ENCODE measurements at places on chromosomes 11 and 22.

GRCh38 chr11:1772270-1773130 lies 8.8 kb upstream of the CTSD start:
- DNase-seq: peak; percentile 96

DNA sequence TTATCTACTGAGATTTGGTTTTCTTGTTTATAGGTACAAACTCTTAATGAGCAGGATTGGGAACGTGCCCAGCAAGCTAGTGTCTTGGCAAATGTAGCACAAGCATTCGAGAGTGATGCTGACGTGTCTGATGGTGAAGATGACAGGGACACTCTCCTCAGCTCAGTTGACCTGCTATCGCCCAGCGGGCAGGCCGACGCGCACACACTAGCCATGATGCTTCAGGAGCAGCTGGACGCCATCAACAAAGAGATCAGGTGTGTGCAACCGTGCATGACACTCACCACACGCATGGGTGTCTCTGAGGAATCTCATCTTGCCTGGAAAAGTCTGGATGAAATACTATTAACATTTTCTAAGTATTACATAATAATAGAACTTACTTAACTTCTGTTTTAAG lies 54.7 kb upstream of the CTTN start:
- DNase-seq: no peak

DNA sequence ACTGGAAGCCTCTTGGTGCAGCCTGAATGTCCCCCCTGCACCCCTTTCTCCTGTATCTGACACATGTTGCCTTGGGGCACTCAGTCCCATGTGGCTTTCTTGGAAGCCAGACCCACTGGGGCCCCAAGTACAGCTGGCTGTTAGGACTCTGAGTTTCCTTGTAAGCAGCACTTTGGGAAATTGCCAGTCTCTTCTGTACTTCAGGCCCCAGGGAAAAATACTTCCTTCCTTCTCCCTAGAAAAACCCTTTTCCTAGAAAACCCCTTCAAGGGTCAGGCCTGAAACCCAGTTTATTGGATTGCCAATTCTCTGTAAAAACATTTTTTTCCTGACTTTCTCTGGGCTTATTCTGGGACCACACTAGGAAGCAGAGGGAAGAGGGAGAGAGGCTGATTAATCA lies 360.3 kb downstream of the TENM4 start:
- no peak for DNase-seq

DNA sequence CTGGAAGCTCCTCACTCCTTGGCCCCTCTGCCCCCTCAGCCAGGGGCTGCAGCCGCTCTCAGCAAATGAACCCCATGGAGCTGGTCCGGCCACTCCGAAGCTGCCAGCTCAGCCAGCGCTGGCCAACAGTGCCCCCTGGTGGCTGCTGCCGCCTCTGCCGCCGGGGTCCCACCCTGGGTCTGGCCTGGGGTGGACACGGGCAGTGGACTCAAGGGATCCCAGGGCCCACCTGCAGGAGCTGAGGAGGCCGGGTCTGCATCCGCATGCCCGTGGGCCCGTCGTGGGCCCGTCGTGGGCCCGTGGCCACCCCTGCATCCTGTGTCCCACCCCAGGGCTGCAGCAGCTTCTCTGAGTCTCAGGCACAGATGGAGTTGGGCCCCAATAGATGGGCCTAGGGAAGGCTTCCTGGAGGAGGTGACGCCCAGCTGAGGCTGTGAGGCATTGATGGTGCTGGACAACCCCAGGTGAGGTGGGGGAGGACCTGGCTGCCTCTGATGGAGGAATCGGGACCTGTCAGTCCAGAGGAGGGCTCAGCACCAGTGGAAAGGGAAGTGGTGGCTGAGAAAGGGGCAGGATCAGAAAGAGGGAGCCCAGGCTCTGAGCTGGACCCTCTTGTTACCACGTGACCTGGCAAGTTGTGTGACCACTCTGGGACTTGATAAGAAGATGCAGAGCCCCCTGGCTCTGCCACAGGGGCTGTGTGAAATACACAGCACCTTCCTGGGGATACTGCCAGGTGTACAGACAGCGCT lies 522.3 kb downstream of the BRD1 start:
- peak; percentile 18 for DNase-seq

- no peak for DNase-seq
These were observed 5.3 kb downstream of the LSP1 start for GRCh38 chr11:1858154-1858553.

GRCh38 chr11:10407749-10408685 lies 47.0 kb upstream of the AMPD3 start:
- DNase-seq: no peak

GRCh38 chr11:123903932-123904331 lies 2.0 kb downstream of the OR8D4 start:
- no peak for DNase-seq

Data from AG08395 (cell line).